ENCODE measurements at places on chromosomes 13 and 19.

DNA sequence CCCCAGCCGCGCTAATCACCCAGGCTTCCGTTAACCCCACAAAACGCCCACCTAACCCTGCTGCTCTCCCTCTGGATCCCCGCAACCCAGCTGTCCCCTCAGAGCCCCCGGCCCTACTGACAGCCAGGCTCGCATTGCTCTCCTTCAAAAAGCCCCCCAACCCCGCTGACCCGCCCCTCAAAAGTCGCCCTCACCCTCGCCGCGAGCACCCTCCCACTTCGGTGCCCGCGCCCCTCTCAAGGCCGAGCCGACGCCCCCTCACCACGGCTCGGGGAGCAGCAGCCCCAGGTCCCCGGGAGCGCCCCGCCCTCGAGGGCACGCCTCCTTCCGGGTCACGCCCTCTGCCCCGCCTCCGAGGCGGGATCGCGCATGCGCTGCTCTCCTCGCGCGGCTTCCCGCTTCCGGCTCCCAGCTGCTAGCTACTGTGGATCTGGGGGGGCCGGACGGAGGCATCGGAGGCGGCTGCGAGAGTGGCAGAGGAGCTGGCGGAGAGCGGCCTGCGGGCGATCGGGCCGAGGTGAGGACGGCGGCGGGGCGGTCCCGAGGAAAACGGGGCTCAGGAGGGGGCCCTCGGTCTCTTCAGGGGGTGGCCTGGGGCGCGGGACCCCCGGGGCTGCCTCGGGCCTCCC lies 46.1 kb downstream of the ARHGEF18 start:
- DNase-seq, result peak; percentile 84

- no peak for DNase-seq
Measured at GRCh38 chr13:39494006-39494405, 109.0 kb downstream of the LHFPL6 start.

- no peak for DNase-seq
Measured at GRCh38 chr19:35560677-35561076, 2.8 kb downstream of the ATP4A start.

- no peak for DNase-seq
Measured at GRCh38 chr13:27355894-27356293, 68.5 kb upstream of the GTF3A start.

DNA sequence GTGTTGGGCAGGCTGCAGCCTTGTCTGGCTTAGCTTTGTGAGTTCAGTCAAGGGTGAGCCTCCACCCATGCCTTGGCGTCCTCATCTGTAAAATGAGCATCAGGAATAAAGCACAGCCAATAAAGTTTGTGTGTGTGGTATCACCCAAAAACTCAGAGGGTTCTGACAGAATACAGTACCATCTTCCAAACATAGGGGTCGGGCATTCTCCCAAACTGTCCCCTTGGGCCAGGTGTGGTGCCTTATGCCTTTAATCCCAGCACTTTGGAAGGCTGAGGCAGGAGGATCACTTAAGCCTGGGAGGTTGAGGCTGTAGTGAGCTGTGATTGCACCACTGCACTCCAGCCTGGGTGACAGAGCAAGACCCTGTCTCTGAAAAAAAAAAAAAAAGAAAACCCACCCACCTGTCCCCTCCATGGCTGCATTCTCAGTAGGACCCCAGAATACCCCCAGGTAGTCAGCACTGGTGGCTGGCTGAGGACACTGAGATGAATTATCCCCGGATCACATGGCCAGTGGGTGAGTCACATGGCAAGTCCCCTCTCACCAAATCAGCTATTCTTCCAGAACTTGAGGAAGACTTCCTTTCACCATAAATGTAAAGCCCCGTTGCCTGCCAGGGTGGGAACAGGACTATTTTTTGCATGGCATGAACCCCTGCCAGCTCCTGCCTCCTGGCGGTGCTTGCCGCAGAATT lies 18.6 kb downstream of the POP4 start:
- DNase-seq, result no peak

- no peak for DNase-seq
Measured at GRCh38 chr13:41232578-41233480, 30.5 kb downstream of the MTRF1 start.

- DNase-seq, result no peak
Measured at GRCh38 chr19:41895745-41896580, 13.0 kb downstream of the ARHGEF1 start.

DNA sequence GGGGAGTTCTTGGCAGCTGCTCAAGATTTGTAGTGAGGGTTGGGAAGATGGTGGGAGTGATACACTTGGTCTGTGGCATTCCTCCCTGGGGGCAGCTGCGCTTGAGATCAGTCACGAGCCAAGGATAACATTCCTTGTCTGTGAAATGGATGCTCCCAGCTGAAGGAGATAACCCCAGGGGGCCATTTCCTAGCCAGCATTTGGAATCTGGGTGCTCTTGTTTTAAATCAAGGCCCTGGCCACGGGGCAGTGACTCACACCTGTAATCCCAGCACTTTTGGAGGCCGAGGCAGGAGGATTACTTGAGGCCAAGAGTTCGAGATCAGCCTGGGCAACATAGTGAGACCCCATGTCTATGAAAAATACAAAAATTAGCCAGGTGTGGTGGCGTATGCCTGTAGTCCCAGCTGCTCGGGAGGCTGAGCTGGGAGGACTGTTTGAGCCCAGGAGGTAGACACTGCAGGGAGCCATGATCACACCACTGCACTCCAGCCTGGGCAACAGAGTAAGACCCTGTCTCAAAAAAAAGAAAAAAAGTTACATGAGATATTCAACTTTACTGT lies 4.6 kb downstream of the PKN1 start:
- DNase-seq, result no peak

DNA sequence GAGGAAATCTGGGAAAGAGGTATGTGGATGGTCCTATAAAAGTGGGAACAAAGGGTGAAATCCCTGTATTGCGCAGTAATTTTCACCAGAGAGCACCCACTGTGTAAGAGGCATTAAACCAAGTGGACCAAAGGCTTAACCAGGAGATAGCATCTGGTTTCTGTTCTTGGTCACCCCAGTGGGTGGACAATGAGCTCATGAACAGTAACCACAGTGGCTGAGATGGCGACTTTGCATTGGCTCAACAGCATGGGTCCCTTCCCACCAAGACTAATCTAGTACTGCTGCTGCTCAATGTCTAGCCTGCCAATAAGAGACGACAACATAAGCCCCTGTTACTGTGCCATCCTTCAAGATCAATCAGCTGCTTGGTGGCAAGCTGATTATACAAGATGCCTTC lies 36.6 kb downstream of the CCDC169 start:
- no peak for DNase-seq

DNA sequence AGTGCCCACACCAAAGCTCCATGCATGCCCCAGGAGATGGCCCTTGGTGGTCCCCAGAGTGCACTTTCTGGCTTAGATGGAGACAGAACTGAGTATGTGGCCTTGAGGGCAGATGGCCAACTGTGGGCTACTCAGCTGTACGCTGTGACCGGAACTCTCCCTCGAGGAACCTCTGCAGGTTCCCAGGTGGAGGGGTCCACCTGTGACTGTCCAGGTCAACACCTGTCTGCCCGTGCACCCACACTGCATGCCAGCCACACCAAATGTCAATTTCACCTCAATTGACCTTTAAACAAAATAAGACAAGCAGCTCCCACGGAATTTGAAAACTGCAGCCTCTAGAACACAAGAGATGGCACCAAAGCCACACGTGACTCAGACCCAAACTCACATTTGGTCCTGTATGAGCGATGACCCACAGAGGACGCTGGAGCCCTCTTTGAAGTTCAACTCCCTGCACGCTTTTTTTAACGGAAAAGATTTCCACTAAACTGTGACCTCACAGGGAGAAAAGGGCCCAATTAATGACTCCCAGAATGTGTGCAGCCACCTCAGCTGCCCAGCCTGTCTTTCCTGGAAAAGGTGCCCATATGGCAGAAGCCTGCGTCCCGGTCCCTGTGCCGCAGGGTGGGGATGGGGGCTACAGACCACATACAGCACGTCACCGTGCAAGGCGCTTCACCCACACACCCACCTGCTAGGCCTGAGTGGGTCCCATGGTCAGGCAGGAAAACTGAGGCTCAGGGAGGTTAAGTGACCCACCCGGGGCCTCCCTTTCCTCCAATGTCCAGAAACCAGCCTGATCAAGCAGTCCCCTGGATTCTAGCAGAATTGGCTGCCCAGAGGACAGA lies 47.7 kb downstream of the KLF2 start:
- no peak for DNase-seq

DNA sequence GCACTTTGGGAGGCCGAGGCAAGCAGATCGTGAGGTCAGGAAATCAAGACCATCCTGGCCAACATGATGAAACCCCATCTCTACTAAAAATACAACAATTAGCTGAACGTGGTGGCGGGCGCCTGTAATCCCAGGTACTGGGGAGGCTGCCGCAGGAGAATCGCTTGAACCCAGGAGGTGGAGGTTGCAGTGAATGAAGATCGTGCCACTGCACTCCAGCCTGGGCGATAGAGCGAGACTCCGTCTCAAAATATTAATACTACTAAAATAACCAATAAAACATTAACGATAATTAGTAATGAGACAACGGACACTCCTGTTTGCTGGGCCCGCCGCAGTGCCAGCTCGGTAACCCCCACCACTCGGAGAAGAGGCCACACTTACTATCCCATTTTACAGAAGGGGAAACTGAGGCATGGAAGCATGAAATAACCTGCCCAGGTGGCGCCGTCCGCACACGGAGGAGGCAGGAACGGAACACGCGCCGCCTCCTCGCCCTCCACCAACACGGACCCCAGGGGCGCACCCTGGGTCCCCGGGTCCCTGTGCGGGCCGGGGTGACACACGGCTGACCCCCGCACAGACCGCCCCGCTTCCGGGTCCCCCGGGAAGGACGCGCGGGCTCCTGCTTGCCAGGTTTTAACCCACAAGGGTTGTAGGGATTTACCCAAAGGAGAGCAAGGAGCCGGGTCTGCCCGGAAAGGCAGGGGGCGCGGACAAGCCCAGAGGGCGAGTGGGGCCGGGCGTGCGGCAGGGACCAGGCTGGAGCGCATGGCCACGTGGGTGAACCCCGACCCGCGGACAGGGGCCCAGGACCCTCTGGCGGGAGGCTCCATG lies 1.6 kb downstream of the R3HDM4 start:
- no peak for DNase-seq

DNA sequence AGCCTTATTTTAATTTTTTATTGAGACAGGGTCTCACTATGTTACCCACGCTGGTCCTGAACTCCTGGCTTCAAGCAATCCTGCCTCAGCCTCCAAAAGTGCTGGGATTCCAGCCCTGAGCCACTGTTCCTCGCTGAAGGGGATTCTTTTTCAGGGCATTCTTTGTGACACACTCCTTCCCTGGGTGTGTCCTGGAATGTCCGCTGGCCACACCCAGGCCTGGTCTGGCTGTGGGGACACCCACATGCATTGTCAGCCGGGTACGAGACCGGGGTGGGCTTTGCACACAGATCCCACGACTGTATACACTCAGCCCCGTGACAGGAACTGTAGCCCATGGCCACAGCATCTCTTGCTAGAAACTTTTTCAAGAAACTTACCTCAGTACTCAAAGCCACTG lies 34.4 kb upstream of the GATAD2A start:
- DNase-seq, result no peak

DNA sequence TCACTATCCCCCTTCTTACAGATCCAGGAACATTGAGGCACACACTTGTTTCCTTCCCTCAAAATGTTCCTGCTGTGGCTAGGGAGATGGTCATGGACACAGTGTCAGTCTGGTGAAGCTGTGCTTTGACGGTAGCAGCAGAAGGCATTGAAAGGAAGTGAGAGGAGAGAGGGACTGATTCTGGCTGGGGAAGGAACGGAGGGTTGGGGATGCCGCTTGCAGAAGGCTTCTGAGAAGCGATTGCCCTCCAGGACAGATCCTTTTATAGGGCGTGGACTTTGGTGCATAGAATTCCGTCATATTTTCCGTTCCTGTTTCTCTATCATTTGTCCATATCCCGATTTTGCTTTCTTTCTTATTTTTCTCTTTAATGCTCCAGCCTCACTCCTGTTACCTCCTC lies 14.1 kb upstream of the MYH14 start:
- no peak for DNase-seq

DNA sequence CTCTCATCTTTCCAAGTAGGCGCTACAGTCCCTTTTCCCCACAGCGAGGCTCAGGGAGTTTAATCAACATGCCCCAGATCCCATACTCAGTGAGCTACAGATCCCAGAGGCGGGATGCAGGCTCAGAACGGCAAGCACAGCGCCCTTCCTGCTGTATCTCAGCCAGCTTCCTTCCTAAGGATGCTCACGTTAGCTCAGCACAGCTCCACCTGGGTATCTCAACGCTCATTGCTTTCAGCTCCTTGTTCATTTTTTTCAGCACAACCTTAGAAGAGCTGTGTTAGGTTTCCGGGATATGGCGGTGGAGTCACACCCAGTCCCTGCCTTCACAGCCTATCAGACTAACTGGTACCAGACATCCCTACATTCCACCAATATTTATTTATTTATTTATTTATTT lies 3.1 kb upstream of the MEGF8 start:
- DNase-seq, result no peak

DNA sequence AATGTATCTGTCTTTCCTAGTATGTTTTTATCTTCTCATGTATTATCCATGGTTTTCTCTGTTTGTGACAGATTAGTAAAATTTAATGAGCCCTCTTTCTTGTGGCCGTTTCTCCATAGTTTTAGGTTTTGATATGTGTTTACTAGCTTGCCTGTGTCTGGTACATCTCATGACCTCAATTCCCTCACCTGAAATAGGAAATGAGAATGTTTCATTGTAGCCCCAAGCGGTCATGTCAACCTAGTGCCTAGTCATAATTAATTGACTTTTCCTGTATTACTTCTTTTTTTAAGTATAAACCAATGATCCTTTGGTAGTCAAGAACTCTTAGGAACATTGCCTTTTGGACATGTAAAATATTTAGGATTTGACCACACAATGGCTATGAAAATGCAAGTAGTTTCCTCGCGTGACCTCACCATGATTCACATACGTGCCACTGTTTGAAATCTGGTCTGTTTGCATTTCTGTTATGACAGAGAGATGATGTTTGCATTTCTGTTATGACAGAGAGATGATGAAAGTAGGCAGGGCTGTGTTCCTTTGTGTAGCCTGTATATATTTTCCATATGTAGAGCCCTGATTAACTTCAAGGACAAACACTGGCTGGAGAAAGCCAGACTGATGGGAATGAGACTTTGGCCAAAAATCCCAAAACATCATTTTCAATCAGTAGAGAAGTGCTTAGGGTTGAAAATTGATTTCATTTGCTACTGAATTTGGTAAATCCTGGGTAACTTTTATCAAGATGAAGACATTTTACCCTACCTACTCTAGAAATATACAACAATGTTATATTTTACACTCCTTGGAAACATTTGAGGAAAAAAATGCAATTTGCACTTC lies 104.8 kb downstream of the TNFRSF19 start:
- DNase-seq, result no peak

DNA sequence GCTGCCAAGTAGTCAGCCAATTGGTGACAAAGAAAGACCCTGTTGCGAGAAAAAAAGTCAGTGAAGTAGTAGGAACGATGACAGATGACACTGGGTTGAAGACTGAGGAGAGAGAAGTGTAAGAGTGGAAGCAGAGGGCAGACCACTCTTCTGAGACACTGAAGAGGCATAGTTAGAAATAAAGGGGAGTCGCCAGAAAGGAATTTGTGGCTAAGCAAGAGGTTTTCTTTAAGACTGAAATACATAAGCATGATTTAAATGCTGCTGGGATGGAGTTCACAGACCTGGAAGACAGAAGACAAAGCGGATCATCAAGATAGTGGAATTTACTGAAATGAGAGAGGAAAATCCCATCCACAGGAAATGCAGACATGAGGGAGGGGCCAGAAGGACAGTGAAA lies 56.2 kb upstream of the USPL1 start:
- no peak for DNase-seq

GRCh38 chr19:28972058-28972852 lies 240.7 kb downstream of the UQCRFS1 start:
- DNase-seq, result no peak

GRCh38 chr19:40611096-40611495 lies 9.9 kb downstream of the LTBP4 start:
- DNase-seq, result no peak

- no peak for DNase-seq
Measured at GRCh38 chr13:110282316-110282841, 24.6 kb downstream of the COL4A1 start.

Measured in stimulated activated CD4-positive, alpha-beta T cell treated with anti-CD3 and anti-CD28 coated beads, Interleukin-1b, Interleukin-23, amount 100 ng/mL, for 4 hours (primary cell).